Hair follicle dermal papilla cell (primary cell): ENCODE measurements at places on chromosomes 2 and 18. TPM values are rescaled to one million over a fixed set of nuclear protein-coding genes. Genes with fewer than 3 reads are reported as not detected.

The AAK1 gene
- total RNA-seq, result 80.4 and 85.7 TPM in 2 replicates

The PDCD1 gene
- not detected in 2 replicates for total RNA-seq

The RUFY4 gene
- total RNA-seq, result not detected in 2 replicates

The UGT1A4 gene
- total RNA-seq, result not detected in 2 replicates

The SRD5A2 gene
- total RNA-seq, result 2.9 and 11.4 TPM in 2 replicates

The ZNG1B gene
- total RNA-seq, result 20.5 and 21.9 TPM in 2 replicates

The RGPD3 gene
- total RNA-seq, result 0.32 and 0.49 TPM in 2 replicates

The EPAS1 gene
- total RNA-seq, result 134 and 159 TPM in 2 replicates

The PROM2 gene
- total RNA-seq, result 0.36 and 0.97 TPM in 2 replicates

The PLCD4 gene
- 6.7 and 8.0 TPM in 2 replicates for total RNA-seq

The MAP3K19 gene
- not detected in 2 replicates for total RNA-seq

The ZFP36L2 gene
- 32.3 and 32.9 TPM in 2 replicates for total RNA-seq

The RAB27B gene
- 3.7 and 4.4 TPM in 2 replicates for total RNA-seq

The PTPN2 gene
- 19.3 and 26.1 TPM in 2 replicates for total RNA-seq

The SCN9A gene
- 1.3 and 2.6 TPM in 2 replicates for total RNA-seq

The TFPI gene
- total RNA-seq, result 46.9 and 47.1 TPM in 2 replicates

The GALNT14 gene
- total RNA-seq, result 12.8 and 14.4 TPM in 2 replicates

The CCNYL1 gene
- total RNA-seq, result 13.8 and 15.9 TPM in 2 replicates

The TNFAIP6 gene
- total RNA-seq, result 13.1 and 38.5 TPM in 2 replicates

The STPG4 gene
- 0.49 TPM in 2 replicates for total RNA-seq

The UGT1A1 gene
- total RNA-seq, result not detected in 2 replicates

The MAP3K20 gene
- total RNA-seq, result 57.9 and 66.5 TPM in 2 replicates

The ANKRD36B gene
- total RNA-seq, result 26.6 and 38.8 TPM in 2 replicates

The UPP2 gene
- not detected in 2 replicates for total RNA-seq

The ZNF385B gene
- total RNA-seq, result under 0.01 TPM in 1 of 2 replicates, not detected in the other
